ENCODE measurements at places on chromosomes 11 and 22. TPM values are rescaled to one million over a fixed set of nuclear protein-coding genes. Genes with fewer than 3 reads are reported as not detected.

Gene CLDN5
- total RNA-seq = 36.9 TPM

- DNase-seq = no peak
Measured at GRCh38 chr11:42271306-42271705, 811.9 kb upstream of the LRRC4C start.

GRCh38 chr22:44119669-44120313 lies 60.9 kb upstream of the PARVG start:
- DNase-seq = no peak

DNA sequence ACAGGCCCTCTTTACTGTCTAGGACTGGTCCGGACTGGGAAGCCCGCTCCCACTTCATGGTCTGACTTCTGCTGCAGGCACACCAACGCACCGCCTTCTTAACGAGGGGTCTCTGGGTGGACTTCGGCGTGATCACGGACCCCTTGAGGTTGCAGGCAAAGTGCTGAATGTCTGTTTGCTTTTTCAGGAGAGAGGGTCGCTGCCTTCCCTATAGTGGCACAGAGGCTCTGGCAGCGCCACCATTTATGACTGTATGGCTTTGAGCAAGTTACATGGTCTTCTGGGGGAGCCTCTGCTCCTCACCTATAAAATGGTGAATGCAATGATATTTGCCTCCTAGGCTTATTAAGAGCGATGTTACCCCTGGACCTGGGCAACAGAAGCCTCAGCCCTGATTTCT lies 1.4 kb upstream of the SCN4B start:
- no peak for DNase-seq

DNA sequence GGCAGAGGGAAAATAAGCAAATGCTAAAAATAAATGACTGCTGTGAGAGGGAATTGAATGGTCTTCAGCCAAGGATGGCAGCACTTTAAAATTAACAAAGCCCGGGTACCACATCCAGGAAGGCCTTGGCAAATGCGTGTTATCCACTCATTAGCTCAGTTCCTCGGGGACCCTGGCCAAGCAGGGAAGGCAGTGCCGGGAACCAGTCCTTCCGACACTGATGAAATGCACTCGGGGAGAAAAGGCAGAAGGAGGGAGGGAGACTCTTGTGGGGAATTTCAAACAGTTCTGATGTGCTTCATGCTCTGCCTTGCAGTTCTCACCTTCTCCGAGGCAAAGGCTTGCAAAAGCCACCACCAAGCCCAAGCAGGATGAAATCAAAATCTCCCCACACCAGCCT lies 38.3 kb downstream of the CLPB start:
- no peak for DNase-seq

DNA sequence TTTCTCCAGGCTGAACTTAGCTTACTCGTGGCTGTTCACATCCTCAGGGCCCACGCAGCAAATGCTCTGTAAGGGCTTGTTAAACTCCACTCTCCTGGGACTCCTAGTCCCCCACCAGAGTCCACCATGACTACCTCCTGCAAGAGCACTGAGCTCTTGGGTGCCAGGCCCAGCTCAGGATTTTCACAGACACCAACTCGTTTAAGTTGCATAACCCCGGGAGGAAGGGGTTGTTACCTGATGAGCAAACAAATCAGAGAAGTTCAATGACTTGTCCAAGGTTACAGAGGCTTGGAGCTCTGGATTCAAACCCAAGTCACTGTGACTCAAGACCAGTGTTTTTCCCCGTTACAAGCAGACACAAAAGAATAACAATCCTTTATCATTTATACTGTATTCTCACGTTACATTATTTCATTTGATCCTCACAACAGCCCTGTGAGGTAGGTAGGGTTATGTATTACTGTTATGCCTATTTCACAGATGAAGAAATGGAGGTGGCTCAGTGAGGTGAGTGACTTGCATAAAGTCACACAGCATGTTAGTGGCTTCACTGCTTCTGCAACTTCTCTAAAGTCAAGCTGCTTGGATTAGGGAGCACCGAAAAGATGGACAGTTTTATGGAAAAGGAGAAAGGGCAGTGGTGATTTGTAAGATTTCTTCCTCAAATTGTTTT lies 17.4 kb downstream of the KCTD21 start:
- no peak for DNase-seq

DNA sequence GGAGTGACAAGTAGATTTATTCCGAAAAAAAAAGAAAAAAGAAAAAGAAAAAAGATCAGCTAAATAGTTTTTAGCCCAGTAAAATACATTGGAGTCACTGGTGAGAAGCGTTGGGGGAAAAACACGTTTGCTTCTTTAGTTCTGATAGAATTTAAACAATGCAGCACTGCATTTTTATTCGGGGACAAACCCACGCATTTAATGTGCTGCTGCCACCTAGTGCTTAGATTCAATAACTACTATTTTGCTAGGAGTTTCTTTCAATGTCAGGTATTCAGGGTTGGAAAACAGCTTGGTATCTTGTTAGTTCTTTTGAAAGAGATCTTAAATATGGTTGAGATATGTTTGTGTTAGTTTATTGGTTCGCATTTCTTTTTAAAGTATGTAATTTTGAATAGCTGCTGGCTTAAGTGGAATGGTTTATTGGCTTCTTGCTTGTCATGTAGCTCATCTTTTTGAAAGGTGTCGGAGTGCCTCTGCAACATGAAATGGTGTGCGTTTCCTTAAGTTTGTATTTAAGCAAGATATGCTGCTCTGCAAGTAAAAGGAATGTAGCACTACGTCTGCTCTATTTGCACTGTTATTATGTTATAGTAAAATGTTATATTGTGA lies 41.9 kb downstream of the SVIP start:
- peak; percentile 26 for DNase-seq

DNA sequence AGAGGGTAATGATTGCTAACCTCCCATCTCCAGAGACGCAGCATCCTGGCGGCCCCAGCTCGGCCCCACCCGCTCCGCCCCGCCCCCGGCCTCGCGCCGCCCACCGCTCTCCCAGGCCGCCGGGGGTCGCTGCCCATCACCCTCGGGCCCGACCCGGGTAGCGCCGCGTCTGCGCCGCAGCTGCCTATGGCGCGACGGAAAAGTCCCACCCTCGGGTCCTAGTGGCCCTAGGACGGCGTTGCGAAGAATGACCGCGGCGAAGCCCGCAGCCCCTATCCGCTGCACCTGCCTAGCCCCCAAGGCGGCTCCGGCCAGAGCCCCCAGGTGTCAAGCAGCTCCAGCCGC lies 457 bp downstream of the CPSF7 start:
- peak; percentile 51 for DNase-seq

Measured in body of pancreas (tissue), 4 donors.